Anterior cingulate cortex (tissue), 58 donors: ENCODE measurements at places on chromosomes 6 and 20.
A peak's percentile ranks its signal among the peaks of the same experiment; 100 is the strongest.

- no peak for DNase-seq
These were observed 17.6 kb downstream of the SIRPD start for GRCh38 chr20:1539816-1540419.

- DNase-seq, result no peak
These were observed 17.6 kb downstream of the IL22RA2 start for GRCh38 chr6:137155830-137156229.

GRCh38 chr6:108738684-108739416 lies 109.4 kb upstream of the ARMC2 start:
- no peak for DNase-seq

DNA sequence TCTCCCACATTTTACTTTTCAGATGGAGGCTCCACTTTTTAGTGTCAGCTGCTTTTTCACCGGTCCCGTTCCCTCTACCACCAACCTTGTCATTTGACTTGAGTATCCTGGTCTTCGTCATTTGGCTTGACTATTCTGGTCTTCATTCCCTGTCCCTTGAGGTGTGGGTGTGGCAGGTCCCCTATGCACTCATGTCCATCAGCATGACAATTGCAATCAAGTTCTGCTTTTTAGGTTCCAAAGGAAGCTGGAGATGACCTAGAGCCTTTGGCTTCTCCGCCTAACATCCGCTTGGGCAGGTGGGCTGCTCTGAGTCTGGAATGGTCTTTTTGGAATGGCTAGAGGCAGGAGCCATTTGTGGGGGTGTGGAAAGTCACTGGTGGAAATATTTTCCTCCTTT lies 99.8 kb upstream of the MLN start:
- no peak for DNase-seq

- DNase-seq, result no peak
These were observed 101.6 kb downstream of the BMP7 start for GRCh38 chr20:57164872-57165271.

- no peak for DNase-seq
These were observed 33.1 kb upstream of the SEC63 start for GRCh38 chr6:107991061-107991460.

GRCh38 chr6:85468326-85468725 lies 18.4 kb downstream of the NT5E start:
- DNase-seq, result no peak

GRCh38 chr6:3835055-3835731 lies 14.0 kb upstream of the FAM50B start:
- DNase-seq, result no peak

GRCh38 chr6:13559968-13560650 lies 14.3 kb upstream of the SIRT5 start:
- DNase-seq, result no peak

- no peak for DNase-seq
These were observed 200.9 kb upstream of the RNF24 start for GRCh38 chr20:4216142-4216735.

DNA sequence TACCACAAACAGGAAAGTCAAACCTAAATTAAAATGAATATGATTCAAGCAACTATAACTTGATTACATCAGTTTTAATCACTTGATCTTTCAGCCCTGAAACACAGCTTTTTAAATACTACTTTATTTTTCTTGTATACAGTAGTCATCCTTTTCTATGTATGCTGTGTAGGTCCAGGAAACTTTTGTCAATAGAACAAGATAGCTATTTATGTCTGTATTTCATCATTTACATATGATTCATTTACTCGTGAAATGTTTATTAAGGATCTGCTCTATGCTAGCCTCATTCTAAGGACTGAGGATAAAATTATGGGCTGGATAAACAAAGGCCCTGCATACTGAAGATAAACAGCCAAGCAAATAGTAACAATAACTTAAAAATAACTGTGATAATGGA lies 930.2 kb downstream of the TFAP2A start:
- no peak for DNase-seq

DNA sequence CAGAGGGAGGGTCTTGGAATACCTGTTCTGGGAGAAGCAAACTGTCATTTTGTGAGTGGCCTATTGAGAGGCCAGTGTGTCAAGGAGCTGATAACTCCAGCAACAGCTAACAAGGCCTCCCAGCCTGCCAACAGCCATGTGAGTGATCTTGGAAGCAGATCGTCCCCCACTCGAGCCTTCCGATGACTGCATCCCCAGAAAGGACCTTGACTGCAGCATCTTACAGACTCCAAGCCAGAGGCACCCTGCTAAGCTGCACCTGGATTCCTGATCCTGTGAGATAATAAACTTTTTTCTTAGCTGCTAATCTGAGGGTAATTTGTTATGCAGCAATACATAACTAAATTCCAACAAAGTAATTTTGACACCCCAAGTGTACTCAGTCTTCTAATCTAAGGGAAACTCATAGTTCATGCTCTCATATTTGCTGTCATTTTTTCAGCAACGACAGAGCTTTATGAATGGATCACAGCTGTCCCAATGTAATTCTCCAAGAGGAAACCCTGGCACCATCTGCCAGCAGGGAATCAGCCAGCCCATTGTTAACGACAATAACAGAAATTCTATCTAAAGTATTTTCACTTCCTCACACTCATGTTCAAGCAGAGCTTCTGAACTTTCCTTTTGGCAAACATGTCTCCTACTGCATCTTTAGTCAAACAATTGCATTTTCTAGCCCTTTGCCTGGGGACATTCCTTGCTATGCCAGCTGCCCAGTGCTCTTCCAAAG lies 470.2 kb upstream of the BTBD3 start:
- DNase-seq, result no peak

GRCh38 chr6:29685718-29686326 lies 4.9 kb upstream of the ZFP57 start:
- peak; percentile 31 for DNase-seq

GRCh38 chr20:47711046-47711752 lies 74.1 kb downstream of the SULF2 start:
- no peak for DNase-seq

DNA sequence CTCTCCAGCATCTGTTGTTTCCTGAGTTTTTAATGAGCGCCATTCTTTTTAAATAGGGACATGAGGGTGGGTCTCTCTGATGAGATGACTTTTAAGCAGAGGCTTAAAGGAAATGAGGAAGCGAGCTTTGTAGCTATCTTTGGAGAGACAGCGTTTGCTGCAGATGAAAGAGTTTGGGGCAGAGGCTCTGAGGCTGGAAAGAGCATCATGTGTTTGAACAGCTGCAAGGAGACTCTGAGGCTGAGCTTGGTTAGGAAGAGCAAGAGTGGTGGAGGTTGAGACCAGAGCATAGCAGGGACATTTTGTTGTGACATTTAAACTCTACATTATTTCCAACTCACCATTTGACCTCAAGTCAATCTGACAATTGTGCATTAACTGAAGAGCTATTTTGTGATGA lies 38.3 kb upstream of the TMX4 start:
- DNase-seq, result no peak

DNA sequence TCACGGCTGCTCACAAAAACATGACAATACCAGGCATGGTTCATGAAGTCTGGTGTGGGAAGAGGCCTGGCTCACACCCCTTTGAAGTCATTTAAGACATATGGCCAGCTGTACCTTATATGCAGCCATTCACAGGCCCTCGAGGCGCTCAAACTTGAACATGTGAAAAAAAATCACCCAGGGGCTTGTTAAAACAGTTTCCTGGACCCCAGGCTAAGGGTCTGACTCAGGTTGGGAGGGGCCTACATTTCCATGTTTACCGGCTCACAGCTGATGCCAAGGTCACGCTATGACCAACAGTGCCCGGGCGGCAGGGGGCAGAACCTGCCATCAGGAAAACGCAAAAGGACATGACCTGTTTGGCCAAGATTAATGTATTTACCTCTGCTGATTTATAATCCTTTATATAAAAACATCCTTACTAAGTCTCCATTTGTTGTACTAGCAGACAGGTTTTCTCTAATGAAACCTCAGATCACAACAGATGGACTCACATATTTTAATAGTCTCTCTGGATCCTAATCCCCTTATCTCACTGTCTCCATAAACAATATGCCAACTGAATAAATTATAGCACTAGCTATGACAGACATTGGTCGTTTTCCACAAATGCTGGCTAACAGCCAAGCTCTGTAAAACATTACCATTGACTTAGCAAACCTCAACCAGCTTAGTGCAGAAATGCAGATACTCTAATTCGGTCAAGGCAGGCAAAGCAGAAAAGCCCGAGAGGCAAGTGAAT lies 19.9 kb downstream of the EZR start:
- DNase-seq, result no peak

- no peak for DNase-seq
These were observed 31.9 kb downstream of the ARID1B start for GRCh38 chr6:156809034-156809433.

GRCh38 chr6:11618533-11618932 lies 81.0 kb downstream of the TMEM170B start:
- DNase-seq, result no peak

- DNase-seq, result no peak
These were observed 173.1 kb upstream of the KCNK16 start for GRCh38 chr6:39495640-39496039.

- no peak for DNase-seq
These were observed 12.4 kb downstream of the LAMA4 start for GRCh38 chr6:112241820-112242429.

- DNase-seq, result no peak
These were observed 17.2 kb downstream of the SNX14 start for GRCh38 chr6:85576476-85576875.

- peak; percentile 38 for DNase-seq
These were observed 1.7 kb upstream of the DLL1 start for GRCh38 chr6:170292407-170293158.

DNA sequence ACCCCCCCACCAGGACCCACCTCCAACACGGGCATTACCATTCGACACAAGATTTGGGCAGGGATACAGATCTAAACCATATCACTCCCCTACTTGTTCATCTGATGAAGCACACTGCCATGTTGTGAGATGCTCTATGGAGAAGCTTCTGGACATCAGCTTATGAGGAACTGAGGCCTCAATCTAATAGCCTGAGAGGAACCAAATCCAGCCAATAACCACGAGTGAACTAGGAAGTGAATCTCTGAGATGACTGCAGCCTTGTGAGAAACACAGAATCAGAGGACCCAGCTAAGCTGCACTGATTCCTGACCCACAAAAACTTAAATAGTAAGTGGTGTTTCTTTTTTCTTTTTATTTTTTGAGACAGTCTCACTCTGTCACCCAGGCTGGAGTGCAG lies 21.6 kb upstream of the ZBTB2 start:
- DNase-seq, result no peak

DNA sequence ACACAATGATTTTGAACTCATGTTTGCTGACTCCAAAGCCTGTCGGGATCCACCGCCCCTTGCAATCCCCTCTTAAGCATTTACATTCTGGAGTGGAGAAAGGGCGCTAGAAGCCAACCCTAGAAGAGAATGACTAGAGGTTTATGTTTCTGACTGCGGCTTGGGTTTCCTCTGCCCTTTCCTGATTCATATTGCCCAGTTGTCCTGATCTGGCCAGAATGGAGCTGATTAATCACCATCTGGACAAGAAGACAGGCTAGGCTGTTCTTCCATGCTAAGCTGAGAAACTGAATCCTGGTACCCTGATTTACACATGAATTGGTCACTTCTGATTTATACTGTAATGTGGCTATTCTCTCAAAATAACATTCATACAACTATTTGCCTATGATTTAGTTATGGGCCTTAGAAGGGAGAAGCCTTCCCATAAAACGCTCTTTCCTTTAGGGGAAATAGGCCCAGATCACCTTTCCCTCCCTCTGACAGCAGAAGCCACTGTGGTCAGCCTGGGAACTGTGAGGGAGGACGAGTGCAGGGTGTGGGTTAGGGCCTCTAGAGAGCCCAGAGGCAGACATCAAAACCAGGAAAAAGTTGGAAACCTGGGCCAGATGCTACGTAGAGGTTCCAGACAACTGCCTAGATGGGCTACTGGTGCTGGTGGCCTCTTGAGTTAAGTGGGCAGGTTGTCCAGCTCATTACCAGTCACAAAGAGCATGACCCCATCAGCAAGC lies 199.2 kb upstream of the PRDM1 start:
- no peak for DNase-seq

GRCh38 chr6:139522511-139523220 lies 148.2 kb upstream of the CITED2 start:
- no peak for DNase-seq

DNA sequence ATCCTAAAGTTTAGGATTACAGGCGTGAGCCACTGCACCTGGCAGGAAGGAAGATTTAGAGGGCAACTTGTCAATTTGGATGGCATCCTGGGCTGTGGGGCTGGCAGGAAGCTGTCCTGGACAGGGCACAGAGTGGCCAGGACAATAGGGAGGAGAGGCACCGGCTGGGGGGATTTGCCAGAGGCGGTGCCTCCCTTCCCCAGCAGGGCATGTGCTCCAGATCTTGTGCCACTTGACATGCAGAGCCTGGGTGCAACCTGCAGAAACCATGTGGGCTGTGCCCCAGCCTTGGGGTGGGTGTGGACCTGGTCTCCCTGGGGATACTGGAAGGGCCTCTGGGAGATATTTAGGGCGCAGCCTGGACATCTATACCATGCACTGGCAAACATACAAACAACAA lies 58.6 kb upstream of the EEF1A1 start:
- DNase-seq, result no peak

DNA sequence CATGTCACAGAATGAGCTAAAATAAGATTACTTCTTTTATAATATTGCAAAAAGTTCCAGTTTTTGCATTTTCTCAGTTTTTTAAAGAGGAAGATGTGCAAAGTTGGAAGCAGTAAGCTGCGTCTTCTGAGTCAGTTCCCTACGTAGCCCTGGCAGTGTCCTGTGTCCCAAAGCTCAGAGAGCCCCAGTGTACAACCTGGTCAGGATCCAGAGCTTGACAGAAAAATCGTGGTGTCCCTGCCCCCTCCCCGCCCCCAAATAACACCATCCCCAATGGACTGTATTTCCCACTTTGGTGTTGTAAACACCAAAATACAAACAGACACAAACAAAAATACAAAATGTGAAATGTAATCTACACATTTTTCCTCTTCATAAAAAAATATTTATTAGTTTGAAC lies 4.6 kb downstream of the SLC2A4RG start:
- no peak for DNase-seq

- no peak for DNase-seq
These were observed 184.4 kb downstream of the GJA10 start for GRCh38 chr6:90078513-90079289.

GRCh38 chr20:20490673-20491072 lies 122.8 kb downstream of the INSM1 start:
- DNase-seq, result no peak

DNA sequence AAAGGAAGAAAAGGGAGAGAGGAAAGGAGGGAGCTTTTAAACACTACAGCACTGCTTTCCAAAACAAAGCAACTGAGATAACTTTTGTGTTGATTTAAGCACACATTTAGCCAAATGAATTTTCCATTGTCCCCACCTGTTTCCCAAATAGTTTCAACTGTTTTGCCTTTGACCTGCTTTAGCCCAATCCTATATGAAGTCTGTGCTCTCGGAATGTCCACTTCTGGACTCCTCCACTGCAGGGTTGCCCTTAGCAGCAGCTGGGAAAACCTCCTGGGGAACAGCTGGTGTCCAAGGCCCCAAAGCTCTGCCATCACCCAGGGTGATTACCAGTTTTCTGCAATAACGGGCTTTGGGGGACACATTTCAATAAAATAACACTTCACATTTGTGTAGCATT lies 44.9 kb upstream of the PKHD1 start:
- DNase-seq, result no peak

GRCh38 chr6:75306064-75306463 lies 21.5 kb upstream of the TMEM30A start:
- no peak for DNase-seq
